ENCODE measurements at places on chromosomes 4 and X.
A peak's percentile ranks its signal among the peaks of the same experiment; 100 is the strongest.

GRCh38 chrX:56783450-56783831, 54.4 kb downstream of the NBDY start:
- no peak for DNase-seq

- no peak for DNase-seq
These were observed 273.4 kb upstream of the GRIA3 start for GRCh38 chrX:122910697-122911096.

- DNase-seq = no peak
These were observed 12.5 kb upstream of the SPATA4 start for GRCh38 chr4:176207839-176208238.

DNA sequence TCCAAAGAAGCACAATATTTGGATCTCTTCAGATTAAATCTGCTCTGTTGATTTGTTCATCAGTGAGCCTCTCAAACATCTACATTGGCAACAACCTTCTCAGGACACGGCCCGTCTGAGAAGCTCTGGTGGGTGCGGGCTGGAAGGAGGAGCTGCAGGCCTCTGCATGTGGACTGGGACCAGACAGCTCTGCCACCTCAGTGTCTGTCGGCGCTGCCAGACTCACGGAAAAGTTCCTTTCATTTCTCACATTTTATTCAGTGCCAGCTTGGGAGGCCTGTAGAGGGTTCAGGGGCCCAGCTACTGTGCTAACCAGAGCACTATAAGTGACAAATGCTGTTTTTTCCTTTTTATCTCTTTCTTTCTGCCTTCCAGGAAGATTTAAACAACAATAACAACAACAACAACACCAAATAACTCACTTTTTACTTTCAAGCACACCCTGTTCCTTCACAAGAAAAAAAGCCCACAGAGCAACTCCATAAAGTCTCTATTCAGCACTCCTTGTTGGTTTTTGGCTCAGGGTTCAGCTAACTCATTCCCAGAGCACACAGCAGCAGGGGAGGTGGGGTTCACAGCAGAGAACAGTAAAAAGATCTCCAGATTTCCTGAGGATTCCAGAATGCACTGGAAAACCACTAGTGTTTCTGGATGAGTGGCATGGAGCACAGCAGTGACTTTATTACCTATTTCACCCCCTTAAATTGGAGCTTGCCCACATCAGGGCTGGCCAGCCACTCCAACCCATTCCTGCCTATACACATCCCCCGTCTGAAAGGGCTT, 23.2 kb upstream of the HOPX start:
- no peak for DNase-seq

DNA sequence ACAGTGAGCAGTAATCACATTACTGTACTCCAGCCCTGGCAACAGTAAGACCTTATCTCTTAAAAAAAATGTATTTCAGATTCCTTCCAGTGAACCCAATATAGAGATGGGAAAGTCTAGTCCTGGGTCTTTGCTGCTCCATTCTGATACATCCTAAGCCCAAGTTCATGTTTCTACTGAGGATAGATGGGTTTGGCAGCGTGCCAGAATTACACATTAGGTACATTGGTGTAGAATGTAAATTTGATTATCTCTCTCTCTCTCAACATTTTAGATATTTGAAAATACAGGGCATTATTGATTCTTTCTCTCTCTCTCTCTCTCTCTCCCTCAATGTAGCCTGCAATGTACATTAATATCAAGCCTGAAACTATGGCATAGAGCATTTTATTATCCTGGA, 43.5 kb upstream of the ZNF330 start:
- no peak for DNase-seq

DNA sequence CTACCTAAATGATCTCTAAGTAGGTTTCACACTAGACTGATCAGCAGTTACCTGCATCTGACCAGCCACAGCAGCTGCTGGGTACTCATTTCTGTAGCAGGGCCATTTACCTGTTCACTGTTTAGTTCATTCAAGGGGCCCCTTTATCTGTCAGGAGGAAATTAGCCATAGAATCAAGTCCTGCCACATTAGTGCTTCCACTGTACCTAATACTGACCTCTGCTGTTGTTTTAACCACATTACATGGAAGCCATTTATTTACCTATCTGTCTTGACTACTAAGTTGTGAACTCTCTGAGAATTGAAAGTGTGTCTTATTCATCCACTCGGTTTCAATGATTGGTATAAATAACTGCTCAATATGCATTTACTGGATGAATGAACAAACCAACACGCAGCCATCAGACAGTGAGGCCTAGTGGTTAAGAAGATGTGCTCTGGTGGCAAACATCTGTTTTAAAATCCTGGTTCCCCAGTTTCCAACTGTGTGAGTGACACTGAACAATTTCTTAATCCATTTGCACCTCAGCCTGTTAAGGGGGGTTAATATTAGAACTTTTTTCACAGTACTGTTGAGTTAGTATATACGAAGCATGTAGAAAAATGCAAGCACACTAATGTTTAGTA, 30.0 kb upstream of the ANXA5 start:
- peak; percentile 11 for DNase-seq

GRCh38 chr4:69589884-69590283, 49.6 kb downstream of the UGT2A2 start:
- DNase-seq = no peak

GRCh38 chr4:75007891-75008290, 75.0 kb downstream of the PARM1 start:
- DNase-seq = no peak

GRCh38 chrX:118948270-118948669, 26.1 kb upstream of the LONRF3 start:
- DNase-seq = no peak

Measured in endothelial cell (in vitro differentiated cells).